Endothelial cell of umbilical vein (primary cell): ENCODE measurements at places on chromosomes 5 and 9. TPM values are rescaled to one million over a fixed set of nuclear protein-coding genes. Genes with fewer than 3 reads are reported as not detected.

- no peak for DNase-seq
Observed at GRCh38 chr5:1175801-1176472, 25.5 kb upstream of the SLC6A19 start.

GRCh38 chr5:96984506-96985192 is 48.8 kb downstream of the LNPEP start:
- DNase-seq: peak; percentile 33

DNA sequence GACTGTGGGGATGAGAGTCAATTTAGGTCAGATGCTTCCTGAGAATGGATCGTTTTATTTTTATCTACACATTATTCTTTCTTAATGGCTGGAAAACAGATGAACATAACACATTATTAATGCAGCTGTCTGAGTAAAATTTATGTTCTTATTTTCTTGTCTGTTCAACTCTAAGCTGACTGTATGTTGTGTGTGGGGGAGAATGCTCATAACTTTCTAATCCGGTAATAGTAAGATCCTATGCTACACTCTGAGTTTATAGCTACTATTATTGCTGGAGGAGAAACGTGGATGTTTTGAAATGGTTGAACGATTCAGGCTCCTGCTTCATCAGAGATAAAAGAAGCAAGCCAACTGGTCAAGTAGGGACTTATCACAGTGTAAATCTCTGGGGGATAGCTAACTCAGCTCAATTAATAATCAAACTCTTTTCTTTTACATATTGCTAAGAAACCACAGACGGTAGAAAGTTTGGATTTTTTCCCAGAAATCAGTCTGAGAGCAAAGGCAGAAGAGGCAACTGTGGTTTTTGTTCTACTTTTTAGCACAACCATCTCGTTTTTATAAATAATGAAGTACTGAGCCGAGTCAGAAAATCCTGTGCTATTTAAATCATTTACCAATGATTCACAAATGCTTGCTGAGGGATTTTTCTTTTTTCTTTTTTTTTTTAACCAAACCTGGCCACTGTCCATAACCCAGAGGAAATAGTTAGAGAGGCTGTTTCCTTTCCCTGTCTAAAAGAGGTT is 265.0 kb upstream of the FAM174A start:
- peak; percentile 91 for DNase-seq

- no peak for DNase-seq
Observed at GRCh38 chr9:90441814-90442213, 200.8 kb downstream of the DIRAS2 start.

GRCh38 chr5:138338411-138339090 is 485 bp downstream of the FAM53C start:
- DNase-seq: peak; percentile 36

GRCh38 chr9:108093773-108094675 is 604.5 kb upstream of the KLF4 start:
- no peak for DNase-seq

- DNase-seq: no peak
Observed at GRCh38 chr9:91255327-91255726, 106.4 kb downstream of the AUH start.

GRCh38 chr9:37994639-37995347 is 74.2 kb downstream of the SHB start:
- DNase-seq: peak; percentile 27

The REEP5 gene
- 84.5 and 98.0 TPM in 2 replicates for total RNA-seq

- DNase-seq: no peak
Observed at GRCh38 chr9:113185271-113185670, 34.5 kb downstream of the SLC31A2 start.

DNA sequence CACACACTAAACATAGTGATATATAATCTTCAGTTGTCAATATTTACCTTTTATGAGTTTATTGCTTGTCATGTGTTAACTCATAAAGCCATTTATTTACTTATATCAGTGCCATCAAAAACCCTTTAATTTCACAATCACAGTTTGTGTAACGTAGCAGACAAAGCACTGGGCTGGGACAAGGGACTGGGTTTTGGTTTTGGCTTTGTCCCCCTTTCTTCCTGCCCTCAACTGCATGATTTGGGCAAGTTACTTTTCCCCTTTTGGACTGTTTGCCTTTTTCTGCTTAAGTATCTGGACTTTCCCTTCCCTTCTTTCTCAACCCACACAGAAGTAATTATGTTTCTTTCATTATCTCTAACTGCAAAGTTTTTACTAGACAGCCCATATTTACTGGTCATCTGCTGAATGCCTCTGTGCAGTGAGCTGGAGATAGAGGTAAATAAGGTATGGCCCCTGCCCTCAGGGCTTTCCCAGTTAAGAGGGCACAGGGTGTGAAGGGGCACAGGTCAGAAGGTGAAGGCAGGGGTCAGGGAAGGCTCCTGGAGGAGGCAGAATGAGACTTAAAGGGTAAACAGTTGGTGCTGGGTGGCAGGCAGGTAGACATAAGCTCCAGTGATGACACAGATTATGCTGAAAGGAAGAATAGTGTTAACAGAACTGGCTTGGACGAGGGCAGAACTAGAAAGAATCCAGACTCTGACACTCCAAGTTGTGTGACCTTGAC is 14.8 kb upstream of the NR3C1 start:
- DNase-seq: no peak

DNA sequence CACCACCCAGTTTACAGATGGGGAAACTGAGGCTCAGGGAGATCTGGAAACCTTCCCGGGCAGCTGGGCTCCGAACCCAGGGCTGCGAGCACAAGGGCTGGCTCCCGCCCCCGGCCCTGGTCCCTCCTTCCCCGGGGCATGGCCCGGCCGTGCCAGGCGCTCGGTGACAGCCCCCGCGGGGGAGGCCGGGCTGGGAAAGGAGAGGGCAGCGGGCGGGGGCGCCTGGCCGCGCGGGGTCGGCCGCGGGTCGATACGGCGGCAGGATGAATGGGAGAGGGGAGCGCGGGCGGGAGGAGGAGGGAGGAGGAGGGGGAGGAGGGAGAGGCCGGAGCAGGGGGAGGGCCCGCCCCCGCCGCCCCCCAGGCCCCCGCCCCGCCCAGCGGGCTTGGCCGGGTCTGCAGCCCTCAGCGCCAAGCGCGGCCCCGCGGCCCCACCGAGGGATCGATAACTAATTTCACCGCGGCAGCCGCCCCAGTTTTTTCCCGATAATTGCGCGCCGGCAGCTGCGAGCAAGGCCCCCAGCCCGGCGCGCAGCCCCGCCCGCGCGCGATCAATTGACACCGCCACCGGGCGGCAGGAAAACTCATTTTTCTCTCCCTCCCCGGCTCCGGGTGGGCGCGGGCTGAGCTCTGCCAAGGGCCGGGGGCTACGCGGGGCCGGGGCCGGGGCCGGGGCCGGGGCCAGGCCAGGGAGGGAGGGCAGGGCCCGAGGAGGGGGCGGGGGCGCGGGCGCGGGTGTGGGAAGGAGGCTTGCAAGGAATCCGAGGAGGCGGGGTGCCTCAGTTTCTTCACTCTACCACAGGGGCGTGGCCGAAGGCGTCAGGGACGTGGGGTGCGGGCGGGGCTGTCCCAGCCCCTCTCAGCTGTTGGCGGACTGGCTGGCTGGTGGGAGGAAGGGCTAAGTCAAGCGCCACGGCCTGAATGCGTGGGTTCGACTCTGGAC is 52.1 kb downstream of the C9orf50 start:
- no peak for DNase-seq

GRCh38 chr9:4515958-4516375 is 25.7 kb downstream of the SLC1A1 start:
- DNase-seq: no peak

The TICAM2 gene
- total RNA-seq: 3.2 and 3.5 TPM in 2 replicates

The FAM169A gene
- total RNA-seq: 0.62 and 0.72 TPM in 2 replicates

The CDC25C gene
- total RNA-seq: 13.3 and 13.6 TPM in 2 replicates

DNA sequence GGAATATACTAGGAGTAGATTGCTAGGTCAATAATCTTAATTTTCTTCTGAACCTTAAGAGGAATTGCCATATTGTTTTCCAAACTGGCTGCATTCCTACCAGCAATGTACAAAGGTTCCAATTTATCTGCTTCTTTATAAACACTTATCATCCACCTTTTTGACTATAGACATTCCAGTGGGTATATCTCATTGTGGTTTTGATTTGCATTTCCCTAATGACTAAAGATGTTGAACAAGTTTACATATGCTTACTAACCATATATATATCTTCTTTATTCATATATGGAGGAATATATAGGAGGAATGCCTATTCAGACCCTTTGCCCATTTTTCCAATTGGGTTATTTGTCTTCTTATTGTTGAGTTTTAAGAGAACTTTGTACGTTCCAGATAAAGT is 7.6 kb downstream of the DNAJC18 start:
- no peak for DNase-seq

- DNase-seq: no peak
Observed at GRCh38 chr5:53438486-53439472, 41.6 kb upstream of the FST start.

The OR1J1 gene
- not detected in 2 replicates for total RNA-seq
